ENCODE measurements at places on chromosomes 2 and 18. TPM values are rescaled to one million over a fixed set of nuclear protein-coding genes. Genes with fewer than 3 reads are reported as not detected.

Gene PLGLB2
- 1.3 TPM for polyA plus RNA-seq

Gene FABP1
- 21.2 TPM for polyA plus RNA-seq

Gene AGXT
- polyA plus RNA-seq, result 0.12 TPM

Gene PRSS56
- not detected for polyA plus RNA-seq

Gene PAX8
- 474 TPM for polyA plus RNA-seq

Gene TLX2
- polyA plus RNA-seq, result 0.07 TPM

Gene CCL20
- 0.48 TPM for polyA plus RNA-seq

Gene REV1
- 85.5 TPM for polyA plus RNA-seq

Gene FAM237A
- not detected for polyA plus RNA-seq

Gene FOXI3
- 0.22 TPM for polyA plus RNA-seq

Gene SCTR
- 16.1 TPM for polyA plus RNA-seq

Gene LRRTM1
- 19.8 TPM for polyA plus RNA-seq

Gene MYO7B
- polyA plus RNA-seq, result 22.8 TPM

Gene MAL
- 263 TPM for polyA plus RNA-seq

Gene CFAP53
- polyA plus RNA-seq, result 4.2 TPM

Gene GKN1
- not detected for polyA plus RNA-seq

Gene FSIP2
- 4.1 TPM for polyA plus RNA-seq

Gene NT5DC4
- polyA plus RNA-seq, result 0.83 TPM

Gene ATIC
- 161 TPM for polyA plus RNA-seq

Gene GALNT5
- 0.70 TPM for polyA plus RNA-seq

Gene ALPP
- polyA plus RNA-seq, result not detected

Gene KLHL30
- polyA plus RNA-seq, result 0.40 TPM

Gene SH3RF3
- 4.0 TPM for polyA plus RNA-seq

Gene GCC2
- polyA plus RNA-seq, result 70.0 TPM

Gene SERPINB11
- not detected for polyA plus RNA-seq

Gene MYL12B
- polyA plus RNA-seq, result 538 TPM

Gene HOXD8
- 170 TPM for polyA plus RNA-seq

Gene TP53I3
- polyA plus RNA-seq, result 44.5 TPM

Gene LRRTM4
- polyA plus RNA-seq, result 1.4 TPM

Gene DSG4
- not detected for polyA plus RNA-seq

Gene NABP1
- polyA plus RNA-seq, result 39.5 TPM

Gene DLX1
- 0.43 TPM for polyA plus RNA-seq

Gene FEV
- not detected for polyA plus RNA-seq

Gene PRKAG3
- polyA plus RNA-seq, result 0.15 TPM

Gene ALK
- polyA plus RNA-seq, result 0.55 TPM

Gene ABCA12
- polyA plus RNA-seq, result 0.62 TPM

Gene OTX1
- not detected for polyA plus RNA-seq

Gene SCYGR4
- not detected for polyA plus RNA-seq

Gene TEX44
- polyA plus RNA-seq, result not detected

Gene DOK6
- 21.8 TPM for polyA plus RNA-seq
